Central memory CD4-positive, alpha-beta T cell (primary cell): ENCODE measurements at places on chromosomes 3 and 15.
A peak's percentile ranks its signal among the peaks of the same experiment; 100 is the strongest.

- DNase-seq = no peak
These were observed 52.9 kb downstream of the EIF4E3 start for GRCh38 chr3:71672340-71672739.

DNA sequence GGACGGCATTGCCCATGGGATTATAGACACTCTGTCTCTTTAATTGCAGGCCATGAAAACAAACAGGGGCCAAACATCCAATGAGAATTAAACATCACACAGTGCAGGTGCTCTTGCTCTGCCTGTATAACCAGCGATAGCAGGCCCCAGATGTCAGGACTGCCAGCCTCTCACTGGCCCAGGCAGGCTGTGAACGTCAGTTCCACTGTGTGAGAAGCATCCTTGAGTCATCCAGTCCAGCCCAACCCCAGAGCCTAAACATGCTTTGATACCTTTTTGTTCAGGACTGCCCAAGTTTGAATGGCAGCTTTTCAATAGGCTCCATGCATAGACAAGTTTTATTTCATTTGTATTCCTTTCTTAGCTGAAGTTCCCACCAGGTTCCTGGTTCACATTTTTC is 189.8 kb downstream of the SLCO3A1 start:
- DNase-seq = no peak

- no peak for DNase-seq
These were observed 225.7 kb downstream of the DPH6 start for GRCh38 chr15:35320158-35320780.

DNA sequence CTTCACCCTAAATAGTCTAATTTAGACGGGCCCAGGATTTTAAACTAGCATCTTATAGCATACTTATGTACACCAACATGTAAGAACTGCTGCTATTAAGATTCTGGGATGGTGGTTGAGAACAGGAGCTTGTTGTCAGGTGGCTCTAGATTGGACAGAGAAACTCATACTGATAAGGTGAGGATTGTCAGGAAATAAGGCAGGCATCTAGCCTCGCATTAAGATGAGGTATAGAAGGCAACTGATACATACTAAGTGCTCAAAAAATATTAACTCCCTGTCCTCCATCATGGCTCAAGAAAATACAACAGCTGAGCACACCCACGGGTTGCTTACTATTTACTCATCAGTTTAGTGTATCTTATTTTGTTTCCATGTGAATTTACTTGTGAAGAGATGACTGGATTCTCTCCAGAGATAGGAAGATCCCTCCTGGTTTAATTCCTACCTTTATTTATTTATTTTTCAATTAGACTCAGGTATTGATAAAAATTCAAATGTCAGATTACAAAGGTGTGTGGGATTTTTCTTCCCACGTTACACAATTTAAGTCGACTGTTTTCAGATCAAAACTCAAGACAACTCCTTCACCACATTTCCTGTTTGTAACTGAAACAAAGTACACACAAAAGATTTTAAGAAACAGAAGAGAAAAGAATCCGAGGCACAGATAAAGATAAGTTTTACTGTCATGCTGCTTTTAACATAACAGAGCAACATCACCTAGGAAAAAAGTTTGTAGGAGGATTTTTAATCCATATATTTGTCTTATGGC is at the start of gene TRAT1:
TSS of gene TRAT1 (plus strand) at position 664 of the 775 bp plus-strand sequence. CDS start 142 bp downstream, outside the sequence.
- peak; percentile 34 for DNase-seq

- DNase-seq = no peak
These were observed 284.4 kb downstream of the FOXP1 start for GRCh38 chr3:71299160-71299559.

DNA sequence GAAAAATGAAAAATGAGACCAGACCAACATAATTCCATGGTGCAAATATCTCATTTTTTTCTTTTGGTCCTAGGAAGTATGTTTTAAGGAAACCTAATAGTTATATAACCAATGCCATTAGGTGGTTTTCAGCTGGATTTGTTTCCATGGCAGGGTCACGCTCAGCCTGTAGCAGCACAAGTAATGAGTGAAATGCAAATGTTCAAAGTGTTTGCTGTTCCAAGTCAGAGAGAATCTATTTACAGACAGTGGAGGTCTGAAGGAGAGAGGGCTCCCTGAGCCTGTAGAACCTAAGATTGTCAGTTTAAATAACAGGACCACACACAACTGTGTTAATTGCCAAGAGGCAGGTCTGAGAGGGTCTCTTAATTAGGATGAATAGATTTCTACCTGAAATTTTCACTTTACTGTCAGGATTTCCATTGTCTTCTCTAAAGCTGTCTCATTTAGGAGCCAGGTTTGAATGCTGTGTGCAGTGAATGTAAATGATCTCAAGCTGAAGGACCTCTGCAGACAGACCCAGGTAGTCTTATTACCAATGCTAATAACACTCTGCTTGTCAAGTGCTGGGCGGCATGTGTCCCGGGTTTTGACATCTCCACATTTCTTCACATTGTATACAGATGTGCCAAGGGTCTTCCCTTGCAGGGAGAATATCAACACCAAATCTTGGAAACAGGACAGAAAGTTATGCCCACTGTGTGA is 317.3 kb upstream of the NECTIN3 start:
- DNase-seq = no peak

GRCh38 chr3:46440531-46441294 is 24.0 kb downstream of the LTF start:
- DNase-seq = peak; percentile 61

- DNase-seq = no peak
These were observed 35.8 kb downstream of the NIPA2 start for GRCh38 chr15:22874256-22874655.

- DNase-seq = peak; percentile 71
These were observed 102.7 kb upstream of the CHD2 start for GRCh38 chr15:92797168-92798052.

DNA sequence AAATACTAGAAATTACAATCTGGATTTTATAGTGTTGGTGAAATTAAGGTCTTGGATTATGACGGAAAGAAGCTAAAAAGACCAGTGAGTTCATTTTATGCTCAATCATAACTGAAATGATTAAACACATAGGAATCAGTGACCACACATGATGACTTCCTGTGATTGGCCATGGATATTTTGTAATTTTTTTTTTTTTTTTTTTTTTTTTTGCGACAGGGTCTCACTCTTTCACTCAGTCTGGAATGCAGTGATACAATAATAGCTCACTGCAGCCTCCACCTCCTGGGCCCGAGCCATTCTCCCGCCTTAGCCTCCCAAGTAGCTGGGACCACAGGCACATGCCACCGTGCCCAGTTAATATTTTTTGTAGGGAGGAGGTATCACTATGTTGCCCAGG is 47.4 kb downstream of the PAQR5 start:
- no peak for DNase-seq

DNA sequence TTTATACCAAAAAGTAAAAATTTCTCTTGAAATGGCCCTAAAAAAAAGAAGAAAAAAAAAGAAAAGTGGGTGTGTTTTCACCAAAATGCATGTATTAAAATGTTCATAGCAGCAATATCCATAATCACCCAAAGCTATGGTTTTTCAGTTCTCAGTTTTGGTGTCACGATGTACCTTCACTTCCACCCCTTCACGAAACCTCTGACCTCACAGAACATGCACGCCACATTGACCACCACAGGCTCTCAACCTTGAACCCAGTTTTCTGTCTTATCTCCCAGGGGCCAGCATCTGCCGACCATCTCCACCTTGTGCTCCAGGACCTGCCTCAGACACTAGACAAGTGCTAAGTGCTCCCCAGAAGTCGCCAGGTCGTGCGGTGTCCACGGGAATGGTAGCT is 30.4 kb downstream of the COLQ start:
- DNase-seq = no peak

DNA sequence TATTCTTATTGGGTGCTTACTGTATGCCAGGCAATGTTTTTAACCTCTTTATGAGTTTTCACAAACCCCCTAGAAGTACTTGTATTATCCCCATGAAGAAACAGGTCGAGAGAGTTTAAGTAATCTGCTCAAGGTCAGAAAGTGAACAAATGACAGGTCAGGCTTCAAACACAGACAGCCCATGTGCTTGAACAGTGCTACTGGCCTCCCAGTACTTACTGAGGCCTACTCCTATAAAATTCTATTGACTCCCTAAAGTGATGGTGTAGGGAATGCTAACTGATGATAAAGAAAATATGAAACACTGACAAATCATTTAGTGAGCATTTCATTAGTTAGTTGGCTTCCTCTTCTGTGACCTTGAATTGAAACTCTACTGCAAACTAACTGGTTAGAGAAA is 4.2 kb upstream of the CNBP start:
- DNase-seq = no peak

DNA sequence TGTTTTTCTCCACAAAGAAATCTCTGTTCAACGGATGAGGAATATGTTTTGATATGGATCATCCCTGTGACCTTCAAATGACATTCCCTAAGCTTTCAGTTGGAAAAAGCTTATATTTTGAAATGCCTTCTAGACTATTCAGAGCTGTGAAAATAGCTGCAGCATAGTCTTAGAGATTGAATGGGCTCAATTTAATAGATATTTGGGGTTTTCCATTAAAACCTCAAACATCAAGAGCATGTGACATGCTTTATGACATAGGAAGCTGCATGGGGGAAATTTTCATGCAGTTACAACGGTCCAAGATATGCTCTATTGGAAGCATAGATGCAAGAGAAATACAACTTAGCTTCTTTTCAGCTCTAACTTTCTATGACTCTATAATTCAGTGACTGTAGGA is 102.8 kb downstream of the LSAMP start:
- DNase-seq = no peak

GRCh38 chr3:139718415-139718814 is 40.6 kb upstream of the NMNAT3 start:
- DNase-seq = no peak

GRCh38 chr3:32374788-32375595 is 16.7 kb upstream of the CMTM7 start:
- DNase-seq = peak; percentile 73

- peak; percentile 27 for DNase-seq
These were observed 448.6 kb upstream of the CBLB start for GRCh38 chr3:106317141-106318055.

GRCh38 chr3:17194116-17194515 is 309.4 kb downstream of the PLCL2 start:
- no peak for DNase-seq

GRCh38 chr3:10470120-10471053 is 35.0 kb downstream of the ATP2B2 start:
- DNase-seq = no peak

- no peak for DNase-seq
These were observed 73.9 kb downstream of the CPN2 start for GRCh38 chr3:194277104-194277785.
